NCI-H510A (cell line): ENCODE measurements at places on chromosomes 11 and 22.

DNA sequence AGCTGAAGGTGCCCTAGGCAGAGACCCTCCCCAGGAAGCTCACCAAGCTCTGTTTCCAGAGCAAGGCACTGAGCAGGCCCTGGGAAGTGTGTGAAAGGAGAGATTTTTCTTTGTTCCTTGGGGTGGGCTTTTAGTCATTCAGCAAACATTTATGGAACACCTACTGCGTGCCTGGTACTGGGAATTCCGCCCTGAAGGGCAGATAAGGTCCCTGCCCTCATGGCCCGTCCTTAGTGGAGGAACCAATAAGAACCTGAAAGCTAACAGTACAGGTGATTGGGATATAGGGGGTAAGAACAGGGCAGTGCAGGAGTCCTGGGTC, 3.9 kb downstream of the TMEM134 start:
- no peak for DNase-seq

- no peak for DNase-seq
Measured at GRCh38 chr11:117456027-117456720, 128.5 kb downstream of the CEP164 start.

DNA sequence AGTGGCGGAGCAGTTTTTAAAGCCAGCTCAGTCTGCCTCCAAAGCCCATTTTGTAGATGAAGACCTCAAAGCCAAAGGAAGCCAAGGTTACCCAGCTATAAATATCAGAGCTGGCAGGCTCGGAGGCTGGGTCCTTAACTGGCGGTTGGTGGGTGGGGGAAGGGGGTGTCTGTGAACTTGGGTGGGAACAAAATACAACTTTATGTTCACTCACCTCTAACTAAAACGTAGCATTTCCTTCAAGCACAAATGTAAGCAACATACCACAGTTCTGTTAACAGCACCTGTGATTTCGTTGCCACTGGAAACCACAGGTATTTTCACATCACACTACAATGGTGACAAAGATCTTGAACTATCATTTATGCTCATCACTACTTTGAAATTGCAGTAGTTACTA, 99.7 kb upstream of the SYT13 start:
- no peak for DNase-seq

DNA sequence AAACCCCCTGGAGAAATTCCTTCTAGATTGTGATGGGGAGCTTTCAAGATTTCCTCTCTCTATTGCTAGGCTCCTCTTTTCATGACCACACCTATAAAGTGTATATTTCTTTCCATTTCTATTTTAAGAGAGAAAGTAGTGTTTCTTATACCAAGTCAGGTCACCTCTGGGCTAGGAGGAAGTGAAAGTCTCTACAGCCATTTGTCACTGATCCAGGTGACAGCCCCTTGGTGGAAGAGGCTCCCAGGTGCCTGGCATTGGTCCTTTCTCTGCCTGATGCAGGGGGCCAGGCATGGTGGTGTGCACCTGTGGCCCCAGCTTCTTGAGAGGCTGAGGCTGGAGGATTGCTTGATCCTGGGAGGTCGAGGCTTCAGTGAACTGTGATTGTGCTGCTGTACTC, 64.7 kb downstream of the DHCR7 start:
- DNase-seq, result no peak

GRCh38 chr22:17964643-17965042, 59.7 kb downstream of the MICAL3 start:
- no peak for DNase-seq
